ENCODE measurements at places on chromosomes 4 and X. TPM values are rescaled to one million over a fixed set of nuclear protein-coding genes. Genes with fewer than 3 reads are reported as not detected.

- no peak for DNase-seq
Measured at GRCh38 chrX:124263743-124264142, 68.7 kb upstream of the TEX13D start.

DNA sequence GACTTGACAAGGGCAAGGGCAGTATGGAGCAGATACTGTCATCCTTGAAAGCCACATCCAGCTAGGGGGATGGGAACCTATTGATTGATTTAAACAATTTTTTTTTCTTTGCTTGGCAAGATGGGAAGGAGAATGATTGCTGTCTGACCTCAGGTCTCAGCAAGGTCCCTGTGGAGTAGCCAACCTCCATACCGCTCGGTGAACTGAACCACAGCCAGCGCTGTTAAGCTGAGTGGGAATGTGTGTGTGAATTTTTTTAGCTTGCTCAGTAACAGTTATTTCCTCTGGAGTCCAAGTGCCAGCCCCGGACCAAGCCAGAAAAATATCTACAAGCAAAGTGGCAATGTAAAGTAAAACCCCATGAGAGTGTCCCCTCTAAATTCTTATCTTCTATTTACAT, 25.9 kb downstream of the DCX start:
- DNase-seq: no peak

DNA sequence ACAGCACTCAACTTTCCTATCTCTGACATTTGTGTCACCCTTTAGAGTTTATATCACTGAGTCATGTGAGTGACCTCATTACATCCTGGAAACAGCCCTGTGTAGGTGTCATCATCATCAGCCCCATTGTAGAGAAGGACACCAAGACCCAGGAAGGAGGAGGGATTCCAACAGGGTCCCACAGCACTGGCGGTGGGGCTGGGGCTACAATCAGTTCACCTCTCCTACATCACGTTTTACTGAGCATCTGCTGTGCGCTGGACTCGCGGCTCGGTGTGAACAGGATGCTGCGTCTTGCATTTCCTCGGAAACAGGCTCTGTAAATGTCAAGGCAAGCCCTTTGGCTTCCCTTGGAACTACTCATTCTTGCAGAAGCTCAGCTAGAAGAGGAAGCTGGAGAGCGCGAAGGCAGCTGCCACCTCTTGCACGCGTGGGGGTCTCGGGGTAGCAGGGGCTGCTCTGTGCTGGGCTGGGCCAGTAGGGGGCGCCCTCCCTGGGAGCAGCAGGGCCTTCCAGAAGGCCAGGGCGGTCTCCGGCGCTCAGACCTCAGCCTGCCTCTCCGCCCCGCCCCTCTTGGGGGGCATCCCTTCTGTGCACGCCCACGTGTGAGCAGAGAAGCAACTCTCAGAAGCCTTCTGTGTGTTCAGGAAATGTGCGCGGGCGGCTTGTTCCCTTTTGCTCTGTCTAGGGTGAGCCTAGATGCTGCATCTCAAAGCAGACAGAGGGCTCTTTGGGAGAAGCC, 29.0 kb downstream of the REELD1 start:
- DNase-seq: no peak

GRCh38 chrX:13367950-13368349, 48.1 kb upstream of the ATXN3L start:
- DNase-seq: no peak

DNA sequence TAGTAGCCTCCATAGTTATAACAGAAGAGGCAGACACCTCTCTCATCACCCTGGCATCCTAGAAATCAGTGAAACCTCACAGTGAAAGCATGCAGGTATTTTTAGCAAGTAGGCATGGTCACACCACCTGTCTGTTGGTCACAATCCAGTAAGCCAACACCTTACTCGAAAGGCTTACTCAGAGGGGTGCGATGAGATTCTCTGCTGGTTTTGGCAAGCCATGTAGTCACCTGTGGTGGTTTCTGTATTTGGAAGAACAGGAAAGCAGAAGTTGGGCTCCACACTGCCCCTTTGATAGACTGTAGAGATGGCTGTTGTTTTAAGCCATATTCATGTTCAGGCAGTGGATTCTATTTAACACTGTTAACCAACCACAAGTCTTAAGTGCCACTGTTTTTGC, 134.7 kb downstream of the DCLK2 start:
- DNase-seq: no peak

DNA sequence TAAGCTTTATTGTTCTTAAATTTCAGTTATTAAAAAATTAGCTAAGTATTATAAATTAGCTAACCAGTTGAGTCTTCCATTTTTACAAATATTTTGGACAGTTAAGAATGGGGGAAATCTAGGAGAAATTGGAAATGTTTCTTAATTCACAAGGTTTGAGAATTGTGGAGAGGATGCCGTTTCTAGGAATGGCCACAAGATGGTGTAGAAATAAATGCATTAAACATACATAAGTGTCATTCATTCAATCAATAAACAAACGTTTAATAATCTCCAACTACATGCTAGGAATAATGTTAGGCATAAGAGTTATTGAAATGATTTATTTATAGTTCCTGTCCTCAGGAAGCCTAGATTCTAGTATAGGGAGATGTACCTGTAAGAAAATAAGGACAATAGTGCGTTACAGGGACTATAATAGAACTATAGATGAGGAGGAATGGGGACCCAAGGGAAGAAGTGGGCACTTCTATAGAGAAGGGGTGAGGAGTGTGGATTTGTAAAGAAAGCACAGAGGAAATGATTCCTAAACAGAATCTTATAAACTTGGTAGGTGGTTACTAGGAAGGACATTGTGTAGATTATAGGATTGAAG, 195.7 kb upstream of the ANK2 start:
- no peak for DNase-seq

DNA sequence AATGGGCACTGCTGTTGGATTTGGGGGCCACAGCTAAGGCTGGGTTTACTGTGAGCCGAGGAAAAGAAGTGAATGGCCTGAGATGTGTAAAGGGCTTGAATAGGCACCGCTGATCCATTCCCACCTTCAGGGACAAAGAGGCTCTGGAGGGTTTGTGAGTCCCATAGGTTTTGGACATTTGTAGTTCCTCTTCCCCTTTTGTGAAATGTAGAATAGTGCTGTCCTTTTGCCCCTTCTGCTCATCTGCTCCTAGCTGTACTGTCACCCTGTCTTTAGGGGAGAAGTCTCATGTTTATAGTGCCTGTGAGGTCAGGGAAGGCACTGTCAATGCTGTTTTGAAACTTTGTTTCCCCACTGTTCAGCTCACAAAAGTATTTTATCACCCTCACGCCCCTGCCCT, 26.4 kb upstream of the CLCN4 start:
- no peak for DNase-seq

DNA sequence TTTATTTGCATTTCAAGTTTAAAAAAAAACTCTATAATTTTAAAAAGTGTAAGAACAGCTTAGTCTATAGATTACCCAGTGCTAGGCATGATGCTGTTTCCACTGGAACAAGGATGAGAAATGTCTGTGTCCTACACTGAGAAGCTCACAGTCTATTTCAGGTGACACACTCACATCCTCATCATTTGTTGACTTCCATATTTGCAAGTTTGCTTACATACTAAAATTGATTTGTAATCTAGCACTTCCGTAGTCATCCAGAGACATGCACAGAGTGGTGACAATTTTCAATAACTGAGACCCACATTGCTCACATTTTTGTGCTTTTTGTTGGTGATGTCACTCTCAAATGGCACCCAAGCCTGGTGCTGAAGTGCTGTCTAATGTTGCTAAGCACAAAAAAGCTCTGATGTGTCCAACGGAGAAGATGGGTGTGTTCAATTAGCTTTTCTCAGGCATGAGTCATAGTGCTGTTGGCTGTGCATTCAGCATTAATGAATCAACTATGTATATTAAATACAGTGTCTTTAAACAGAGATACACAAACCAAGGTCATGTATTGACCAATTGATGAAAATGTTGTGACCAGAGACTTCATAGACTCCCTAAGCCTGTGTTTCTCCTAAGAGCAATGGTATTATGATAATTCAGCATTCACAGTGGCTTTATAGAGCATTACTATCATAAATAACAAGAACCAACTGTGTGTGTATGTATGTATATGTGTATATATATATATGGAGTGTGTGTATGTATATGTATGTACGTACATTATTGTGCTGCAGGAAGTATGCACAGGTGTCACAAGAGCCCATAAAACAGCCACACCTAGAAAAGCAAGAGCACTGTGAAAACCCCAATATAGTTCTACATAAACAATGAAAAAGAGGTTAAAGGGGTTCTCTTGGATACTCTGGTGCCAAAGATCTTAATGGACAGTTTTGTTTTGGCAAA, 31.2 kb upstream of the VCX3B start:
- DNase-seq: no peak

- DNase-seq: no peak
Measured at GRCh38 chr4:115769396-115769795, 656.0 kb upstream of the NDST4 start.

DNA sequence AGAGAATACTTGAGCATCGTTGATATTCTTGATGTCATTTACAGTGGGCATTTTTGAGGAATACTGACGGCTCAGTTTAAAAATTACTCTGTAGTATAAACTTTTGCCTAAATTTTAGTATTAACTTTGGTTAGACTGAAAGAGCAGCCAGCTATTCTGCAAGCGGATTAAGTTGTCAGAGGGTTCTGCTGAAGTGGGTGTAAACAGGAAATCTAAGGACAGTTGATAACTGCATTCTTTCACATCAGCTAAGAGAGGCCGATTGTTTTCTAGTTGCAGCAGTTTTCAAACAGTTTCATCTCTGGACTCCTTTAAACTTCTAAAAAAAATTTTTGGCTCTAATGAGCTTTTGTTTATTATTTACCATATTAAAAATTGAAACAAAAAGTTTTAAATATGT, 149.6 kb downstream of the RAPGEF2 start:
- DNase-seq: no peak

DNA sequence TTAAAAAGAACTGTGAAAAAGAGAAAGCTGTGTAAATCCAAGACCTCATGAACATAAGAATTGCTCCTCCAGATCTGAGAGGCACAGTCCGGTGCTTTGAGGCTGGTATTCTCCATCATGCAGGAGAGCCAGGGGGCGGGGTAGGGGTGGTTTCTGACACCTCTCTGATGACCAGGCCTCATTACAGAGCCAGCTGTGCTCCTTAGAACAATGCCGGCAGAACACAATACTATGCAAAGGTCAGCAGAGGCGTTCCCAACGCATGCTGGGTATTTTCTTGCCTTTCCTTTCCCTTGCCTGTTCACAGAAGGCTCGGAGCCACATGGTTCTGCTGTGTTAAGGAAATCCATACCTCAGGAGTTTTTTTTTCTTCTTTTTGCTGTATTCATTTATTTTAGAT, 91.2 kb upstream of the SOD3 start:
- no peak for DNase-seq

GRCh38 chr4:90099812-90100211, 27.4 kb upstream of the CCSER1 start:
- no peak for DNase-seq

GRCh38 chr4:148808416-148808815, 366.2 kb upstream of the NR3C2 start:
- DNase-seq: no peak

GRCh38 chr4:136441629-136442282, 1090.5 kb downstream of the PCDH18 start:
- no peak for DNase-seq

- DNase-seq: no peak
Measured at GRCh38 chr4:67616478-67616877, 58.0 kb downstream of the STAP1 start.

- no peak for DNase-seq
Measured at GRCh38 chrX:131783555-131784308, 239.4 kb upstream of the STK26 start.

DNA sequence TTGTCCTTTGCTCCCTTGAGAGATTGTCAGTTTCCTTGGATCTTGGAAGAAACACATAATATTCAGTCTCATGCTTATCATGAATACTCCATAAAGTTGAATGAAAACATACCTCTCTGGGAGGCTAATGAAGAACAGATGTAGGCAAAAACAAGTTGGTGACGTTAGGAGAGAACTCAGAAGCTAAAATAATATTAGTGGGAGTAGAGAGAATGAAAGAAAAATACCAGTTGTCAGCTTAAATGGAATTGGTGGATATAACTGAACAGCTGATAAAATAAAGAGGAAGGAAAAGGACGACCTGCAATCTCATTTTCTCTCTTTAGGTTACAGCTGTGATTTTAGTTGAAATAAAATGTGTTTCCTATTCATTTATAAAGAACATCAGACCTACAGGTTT, 124.8 kb downstream of the SNCA start:
- DNase-seq: no peak

DNA sequence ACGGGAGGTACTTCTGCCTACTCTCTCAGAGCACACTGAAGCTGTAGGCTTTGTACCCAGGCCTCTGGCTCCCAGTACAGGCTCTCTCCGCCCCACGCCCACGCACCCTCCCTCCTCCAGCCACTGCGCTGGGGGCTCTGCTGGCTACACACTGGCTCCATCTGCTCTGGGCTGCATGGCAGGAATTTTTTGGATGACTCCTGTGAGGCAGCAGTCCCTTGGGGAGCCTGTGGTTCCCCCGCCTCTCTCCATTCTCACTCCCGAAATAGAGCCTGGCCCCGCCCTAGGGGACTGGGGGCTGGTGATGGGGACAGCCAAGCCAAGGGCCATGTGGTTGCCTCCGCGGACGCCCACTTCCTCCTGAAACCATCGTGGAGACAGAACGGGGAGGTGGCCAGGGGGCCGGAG, 58.1 kb upstream of the ADRA2C start:
- peak; percentile 40 for DNase-seq

DNA sequence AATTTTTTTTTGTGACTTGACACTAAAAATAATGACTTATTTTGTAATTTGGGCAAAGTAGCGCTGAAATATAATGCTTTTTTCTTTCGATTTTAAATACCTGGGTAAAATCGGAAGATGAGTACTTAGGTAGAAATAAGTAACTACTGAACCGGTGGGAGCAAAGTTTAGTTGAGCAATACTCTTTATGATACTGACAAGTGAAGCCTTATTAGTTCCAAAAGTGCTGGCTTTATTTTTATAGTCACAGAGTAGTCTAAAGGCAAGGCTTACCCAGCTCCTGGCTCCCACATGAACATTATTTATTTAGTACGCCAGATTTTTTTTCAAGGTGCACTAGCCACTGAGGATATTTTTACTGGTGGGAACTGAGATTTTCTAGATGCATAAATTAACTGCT, 14.4 kb upstream of the TRPC5OS start:
- DNase-seq: no peak

DNA sequence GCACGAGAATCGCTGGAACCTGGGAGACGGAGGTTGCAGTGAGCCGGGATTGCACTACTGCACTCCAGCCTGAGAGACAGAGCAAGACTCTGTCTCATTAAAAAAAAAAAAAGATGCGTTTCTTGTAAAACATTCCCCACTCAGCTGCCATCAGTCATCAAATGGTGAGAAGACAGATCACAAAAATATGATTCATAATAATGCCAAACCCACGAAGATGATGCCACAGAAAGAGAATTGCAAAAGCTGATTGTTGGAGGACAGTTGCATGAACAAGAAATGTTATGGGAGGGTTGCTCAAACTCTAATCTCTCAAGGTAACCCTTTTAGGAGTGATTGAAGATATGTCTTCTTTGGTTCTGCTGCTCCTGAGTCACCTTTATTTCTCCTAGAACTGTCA, 21.4 kb upstream of the SMIM14 start:
- no peak for DNase-seq

Gene GLRA2
- total RNA-seq: not detected

Gene ZFP92
- 0.65 TPM for total RNA-seq

Gene YIPF7
- 1.00 TPM for total RNA-seq

Gene CTAG1A
- not detected for total RNA-seq

Gene P2RY10
- total RNA-seq: not detected

Gene PIR
- 10.8 TPM for total RNA-seq
